GM12891 (cell line): ENCODE measurements at places on chromosomes 4 and X.

GRCh38 chrX:4181782-4182407 is 468.4 kb upstream of the PRKX start:
- DNase-seq = no peak

- no peak for DNase-seq
Measured at GRCh38 chrX:1464971-1465285, 12.2 kb upstream of the ASMTL start.

DNA sequence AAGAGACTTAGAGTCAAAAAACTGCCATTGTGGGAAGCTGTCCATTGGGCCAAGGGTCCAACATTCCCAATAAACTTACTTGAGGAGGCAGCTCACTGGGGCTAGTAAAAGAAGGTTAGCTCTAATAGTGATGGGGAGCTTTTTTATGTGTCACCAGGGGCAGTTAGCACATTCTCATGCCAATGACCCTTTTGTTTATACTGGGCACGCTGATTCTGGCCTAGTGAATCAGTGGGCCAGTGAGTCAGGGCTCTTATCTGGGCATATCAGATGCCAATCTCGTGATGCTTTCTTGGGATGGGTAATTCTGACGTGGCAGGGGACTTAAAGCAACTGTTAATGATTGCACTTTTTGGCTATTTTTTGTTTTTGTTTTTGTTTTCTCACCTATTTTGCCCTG is 27.8 kb downstream of the TCEAL1 start:
- DNase-seq = no peak

DNA sequence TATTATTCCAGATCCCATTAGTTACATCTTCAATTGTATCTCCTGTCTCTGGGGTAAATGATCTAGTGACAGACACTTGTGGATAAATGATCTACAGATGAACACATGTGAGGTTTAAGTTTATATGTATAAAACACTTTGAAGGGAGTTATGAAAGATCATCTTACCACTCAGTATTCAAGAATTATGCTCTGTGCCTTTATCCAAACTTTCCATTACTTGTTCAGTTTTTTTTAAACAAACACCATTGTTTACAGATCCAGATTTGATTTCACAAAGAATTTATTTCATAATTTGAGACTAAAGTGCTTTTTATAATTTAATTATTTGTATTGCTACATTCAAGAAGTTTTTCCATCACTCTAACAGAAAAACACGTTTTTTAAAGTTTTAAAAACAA is 142.5 kb downstream of the HHIP start:
- no peak for DNase-seq

DNA sequence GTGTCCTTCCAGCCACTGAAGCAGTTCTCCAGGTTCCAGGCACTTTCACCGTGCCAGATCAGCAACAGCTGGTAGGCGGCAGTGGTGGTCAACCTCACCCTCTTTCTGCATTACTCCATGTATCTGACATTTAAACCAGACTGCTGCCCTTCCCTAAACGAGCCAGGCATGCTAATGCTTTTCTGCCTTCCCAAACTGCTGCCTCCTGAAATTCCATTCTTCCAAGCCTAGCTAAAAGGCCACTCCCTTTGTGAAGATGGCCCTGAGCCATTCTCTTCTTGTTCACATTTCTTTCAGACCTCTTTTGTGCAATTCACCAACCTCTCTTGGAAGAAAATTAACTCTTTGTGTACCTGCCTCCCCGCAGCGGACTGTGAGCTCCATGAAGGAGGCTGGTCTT is 73.7 kb downstream of the CHST7 start:
- DNase-seq = no peak

DNA sequence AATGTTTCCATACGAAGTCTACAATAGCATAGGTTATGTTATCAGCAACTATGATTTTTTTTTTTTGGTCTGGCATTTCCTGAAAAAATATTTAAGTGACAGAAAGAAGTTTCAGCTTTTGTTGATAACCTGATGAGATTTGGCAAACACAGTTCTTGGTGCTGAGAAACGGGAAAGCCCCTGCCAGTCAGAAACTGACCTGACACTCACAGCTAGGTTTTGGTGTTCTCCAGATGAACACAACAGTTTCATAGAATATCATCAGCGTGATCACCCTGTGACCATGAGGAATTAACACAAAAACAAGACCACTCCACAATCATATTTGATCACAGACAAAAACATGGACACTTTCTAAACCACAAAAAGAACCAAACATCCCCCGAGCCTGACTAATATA is 152.5 kb upstream of the DCAF8L1 start:
- no peak for DNase-seq

DNA sequence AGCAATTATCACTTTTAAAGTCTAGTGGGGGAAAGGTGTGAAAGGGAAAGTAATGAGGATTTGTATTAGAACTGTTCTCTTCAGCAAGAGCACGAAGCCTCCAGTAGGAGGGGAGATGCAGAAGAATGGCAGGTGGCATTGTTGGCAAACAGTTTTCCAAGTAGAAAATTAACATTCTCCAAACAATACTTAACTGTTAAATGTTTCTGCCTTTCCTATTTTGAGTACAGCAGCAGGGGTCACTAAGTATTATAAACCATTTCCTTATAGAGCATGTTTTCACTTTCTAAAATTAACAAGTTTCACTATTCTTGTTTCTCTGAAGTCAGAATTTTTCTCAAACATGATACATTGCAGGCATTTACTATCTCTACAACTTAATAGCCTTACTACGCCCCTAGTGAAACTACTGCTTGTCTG is 58.7 kb downstream of the LEF1 start:
- DNase-seq = no peak

GRCh38 chrX:51694254-51694653 is 11.6 kb upstream of the CENPVL2 start:
- DNase-seq = no peak

- DNase-seq = no peak
Measured at GRCh38 chrX:153488231-153488914, 6.4 kb upstream of the BGN start.

DNA sequence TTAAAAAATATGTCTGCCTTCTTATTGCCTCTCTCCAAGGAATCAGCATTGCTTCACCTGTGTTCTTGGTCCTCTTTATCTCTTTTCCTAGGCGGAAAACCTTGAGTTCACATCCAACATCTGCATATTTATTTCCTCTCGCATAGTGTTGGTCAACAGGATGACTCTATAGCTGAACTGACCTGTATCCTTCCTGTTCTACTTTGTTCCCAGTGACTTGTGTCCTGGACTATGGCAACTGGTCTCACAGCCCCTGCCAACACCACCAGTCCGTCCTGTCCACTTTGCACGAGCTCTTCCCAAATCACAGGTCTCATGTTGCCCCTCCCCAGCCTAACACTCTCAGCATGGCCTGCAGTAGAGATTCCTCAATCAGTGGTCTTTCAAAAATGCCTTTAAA is 2.0 kb downstream of the DIPK2B start:
- DNase-seq = no peak

DNA sequence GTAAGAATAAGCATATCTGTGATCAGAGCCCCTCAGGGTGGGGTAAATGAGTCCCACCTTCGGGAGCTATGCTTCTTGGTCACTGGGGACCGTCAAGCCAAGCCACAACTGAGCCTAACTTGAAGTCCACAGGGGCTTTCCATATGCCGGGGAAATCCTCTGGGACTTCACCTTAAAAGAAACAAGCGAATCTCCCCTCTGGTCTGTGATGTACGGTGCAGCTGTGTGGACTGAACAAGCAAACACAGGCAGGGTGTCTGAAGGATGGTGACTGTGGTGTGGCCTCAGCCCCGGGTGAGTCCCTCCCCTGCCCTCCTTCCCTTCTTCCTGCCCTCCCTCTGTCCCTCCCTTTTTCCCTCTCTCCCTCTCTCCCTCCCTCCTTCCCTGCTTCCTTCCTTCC is 29.7 kb upstream of the PPP2R2C start:
- no peak for DNase-seq

DNA sequence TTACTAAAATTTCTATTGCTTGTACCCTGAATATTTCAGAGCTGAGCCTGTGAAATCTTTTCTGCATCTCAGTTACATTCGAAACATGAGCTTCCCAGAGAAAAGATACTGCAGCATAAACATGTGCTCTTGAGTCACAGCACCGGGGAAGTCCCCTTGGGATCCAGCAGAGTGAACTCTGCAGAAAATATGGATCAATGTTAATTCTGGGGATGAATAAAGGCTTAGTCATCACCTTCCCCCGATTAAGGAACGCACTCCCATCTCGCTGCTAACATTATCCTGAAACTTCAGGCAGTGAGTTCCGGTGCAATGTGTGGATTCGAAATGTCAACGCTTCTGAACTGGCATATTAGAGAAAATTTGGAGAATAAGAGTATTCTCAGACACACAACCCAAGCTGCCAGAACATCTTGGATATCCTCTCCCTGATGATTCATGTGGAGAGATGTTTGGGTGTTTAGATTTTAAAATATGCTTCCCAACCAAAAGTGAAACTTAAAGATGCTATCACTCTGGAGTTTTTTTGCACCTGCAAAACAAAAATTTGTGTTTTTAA is 90.8 kb downstream of the IRF2 start:
- no peak for DNase-seq

GRCh38 chr4:140054861-140055260 is 99.1 kb downstream of the MAML3 start:
- DNase-seq = no peak
